Ascending aorta (tissue), 2 donors: ENCODE measurements at places on chromosomes 3 and 15. TPM values are rescaled to one million over a fixed set of nuclear protein-coding genes. Genes with fewer than 3 reads are reported as not detected.

- DNase-seq = no peak
Observed at GRCh38 chr3:71512000-71512399, 71.5 kb downstream of the FOXP1 start.

DNA sequence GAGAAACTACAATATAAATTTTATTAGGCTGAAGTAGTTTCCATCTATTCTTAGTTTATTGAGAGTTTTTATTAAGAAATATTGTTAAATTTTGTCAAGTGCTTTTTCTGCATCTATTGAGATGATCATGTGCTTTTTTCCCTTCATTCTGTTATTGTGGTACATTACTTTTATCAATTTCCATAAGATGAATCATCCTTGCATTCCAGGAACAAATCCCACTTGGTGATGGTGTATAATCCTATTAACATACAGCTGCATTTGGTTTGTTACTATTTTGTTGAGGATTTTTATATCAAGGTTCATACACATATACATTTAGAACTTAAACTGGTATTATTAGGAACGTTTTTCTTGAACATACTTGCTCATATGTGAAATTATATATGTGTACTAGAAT, 199.8 kb downstream of the TBC1D5 start:
- no peak for DNase-seq

GRCh38 chr3:50525987-50526386, 22.6 kb upstream of the CACNA2D2 start:
- no peak for DNase-seq

GRCh38 chr3:116849261-116849688, 139.7 kb downstream of the TUSC7 start:
- no peak for DNase-seq

DNA sequence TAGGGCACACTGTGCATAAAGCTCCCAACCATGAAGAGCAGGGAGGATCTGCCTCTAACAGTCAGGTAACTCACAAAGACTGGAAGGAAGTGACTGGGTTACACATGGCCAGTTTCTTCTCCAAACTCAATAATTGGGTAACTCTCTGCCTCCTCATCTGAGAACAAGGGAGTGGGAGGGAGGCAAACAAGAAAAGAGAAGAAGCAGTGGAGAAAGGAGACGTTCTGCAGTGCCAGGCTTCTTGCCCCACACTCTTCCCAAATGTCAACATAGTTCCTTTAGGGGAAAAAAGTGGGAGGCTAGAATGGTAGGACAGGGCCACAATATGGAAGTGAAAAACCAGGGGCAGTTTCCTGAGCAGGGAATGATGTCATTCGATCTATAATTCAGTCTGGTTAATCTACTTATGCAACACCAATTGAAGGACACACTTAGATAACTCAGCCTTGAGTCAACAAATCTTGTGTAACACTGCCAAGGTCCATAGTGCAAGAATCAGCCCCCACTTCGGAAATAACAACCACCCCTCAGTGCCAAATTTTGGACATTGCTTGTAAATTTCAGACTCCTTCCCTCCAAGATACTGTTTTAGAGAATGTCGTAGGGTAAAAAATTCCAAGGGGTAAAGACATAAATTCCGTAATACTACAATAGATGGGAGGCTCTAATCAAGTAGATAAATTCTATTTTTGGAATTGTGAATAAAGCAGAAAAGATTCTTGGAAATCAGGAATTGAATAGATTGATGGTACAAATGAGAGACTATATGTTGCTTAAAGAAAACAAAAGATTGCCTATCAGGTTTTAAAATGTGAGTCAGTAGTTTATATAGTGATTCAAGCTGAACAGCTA, 143.0 kb downstream of the LPP start:
- DNase-seq = no peak

GRCh38 chr3:96354742-96355141, 459.7 kb upstream of the EPHA6 start:
- DNase-seq = no peak

DNA sequence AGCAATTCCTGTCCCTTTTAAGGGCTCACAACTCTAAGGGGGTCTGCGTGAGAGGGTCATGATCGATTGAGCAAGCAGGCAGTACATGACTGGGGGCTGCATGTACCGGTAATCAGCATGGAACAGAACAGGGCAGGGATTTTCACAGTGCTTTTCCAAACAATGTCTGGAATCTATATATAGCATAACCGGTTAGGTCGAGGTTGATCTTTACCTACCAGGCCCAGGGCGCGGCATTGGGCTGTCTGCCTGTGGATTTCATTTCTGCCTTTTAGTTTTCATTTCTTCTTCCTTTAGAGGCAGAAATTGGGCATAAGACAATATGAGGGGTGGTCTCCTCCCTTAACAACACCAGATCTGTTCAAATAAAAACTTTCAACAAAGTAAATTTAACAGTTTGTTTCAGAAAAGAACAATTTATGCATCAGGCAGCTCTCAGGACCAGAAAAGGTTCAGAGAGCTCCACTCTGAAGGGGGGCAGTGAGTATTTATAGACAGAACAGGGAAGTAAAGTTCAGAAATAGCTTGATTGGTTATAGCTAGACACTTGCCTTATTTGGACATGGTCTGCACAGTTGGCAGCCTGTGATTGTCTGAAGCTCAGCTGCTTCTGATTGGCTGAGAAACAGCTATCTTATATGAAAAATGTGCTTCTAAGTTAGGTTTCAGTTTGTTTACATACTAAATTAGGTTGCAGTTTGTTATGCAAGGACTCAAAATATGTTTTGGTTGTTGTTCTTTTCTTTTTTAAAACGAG, 17.2 kb upstream of the B4GALT4 start:
- no peak for DNase-seq

DNA sequence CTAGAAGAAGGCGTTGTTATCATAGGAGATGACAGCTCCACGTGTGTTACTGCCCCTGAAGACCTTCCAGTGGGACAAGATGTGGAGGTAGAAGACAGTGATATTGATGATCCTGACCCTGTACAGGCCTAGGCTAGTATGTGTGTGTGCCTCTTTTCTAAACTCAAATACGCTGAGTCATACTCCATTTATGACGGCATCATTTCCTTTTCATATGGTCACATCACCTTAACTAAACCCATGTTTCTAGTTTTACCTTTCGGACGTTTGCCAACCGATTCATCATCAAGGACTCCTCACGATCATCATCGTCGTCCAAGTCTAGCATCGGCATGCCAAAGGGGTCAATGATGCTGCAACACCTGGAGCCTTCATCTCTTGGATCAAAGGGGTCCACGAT, 149.0 kb downstream of the CBLB start:
- DNase-seq = no peak

- DNase-seq = no peak
Observed at GRCh38 chr15:43376017-43376705, 5.3 kb downstream of the TUBGCP4 start.

GRCh38 chr3:134640378-134640777, 10.4 kb downstream of the KY start:
- no peak for DNase-seq

DNA sequence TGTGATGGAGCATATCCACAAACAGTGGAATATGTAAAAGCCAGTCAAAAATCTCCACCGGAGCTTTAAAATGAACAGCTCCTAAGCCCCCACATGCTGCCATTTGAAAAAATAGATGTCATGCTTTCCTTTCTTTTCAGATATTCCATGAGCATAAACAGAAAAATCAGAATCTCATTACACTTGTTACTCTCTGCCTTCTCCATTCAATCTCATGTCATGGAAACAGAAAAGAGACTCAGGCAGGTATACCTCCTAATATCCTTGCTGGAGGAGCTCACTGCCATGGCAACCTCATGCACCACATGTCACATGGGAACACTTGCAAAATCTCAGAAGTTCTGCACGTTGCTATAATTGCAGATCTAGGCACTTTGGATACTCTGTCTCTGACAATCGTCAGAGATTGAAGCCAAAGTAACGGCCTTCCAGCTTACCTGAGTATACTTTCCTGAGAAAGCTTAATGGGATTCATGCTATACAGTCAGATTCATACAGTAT, 317.0 kb upstream of the ADAMTS9 start:
- no peak for DNase-seq

DNA sequence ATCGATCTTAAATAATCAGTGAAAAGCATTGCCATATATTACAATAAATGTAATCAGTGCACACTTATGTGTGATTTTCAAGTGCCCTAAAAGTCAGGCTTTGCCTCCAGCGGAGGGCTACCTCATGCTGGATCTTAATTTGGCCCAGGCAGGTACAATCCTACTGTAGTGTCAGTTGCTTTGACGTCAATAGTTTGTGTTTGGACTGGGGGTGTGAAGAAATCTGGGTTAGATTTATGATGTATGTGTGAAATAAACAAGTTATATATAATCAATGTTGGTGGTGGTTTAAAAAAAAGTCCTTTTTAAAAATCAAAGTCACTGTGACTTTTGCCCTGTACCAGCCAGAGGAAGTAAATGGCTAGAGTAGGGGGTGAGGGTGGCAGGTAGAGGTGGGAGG, 14.0 kb upstream of the RASGRP1 start:
- DNase-seq = no peak

- DNase-seq = no peak
Observed at GRCh38 chr3:133135306-133135705, 97.1 kb downstream of the TMEM108 start.

GRCh38 chr15:72136170-72137051, 18.2 kb downstream of the SENP8 start:
- no peak for DNase-seq

DNA sequence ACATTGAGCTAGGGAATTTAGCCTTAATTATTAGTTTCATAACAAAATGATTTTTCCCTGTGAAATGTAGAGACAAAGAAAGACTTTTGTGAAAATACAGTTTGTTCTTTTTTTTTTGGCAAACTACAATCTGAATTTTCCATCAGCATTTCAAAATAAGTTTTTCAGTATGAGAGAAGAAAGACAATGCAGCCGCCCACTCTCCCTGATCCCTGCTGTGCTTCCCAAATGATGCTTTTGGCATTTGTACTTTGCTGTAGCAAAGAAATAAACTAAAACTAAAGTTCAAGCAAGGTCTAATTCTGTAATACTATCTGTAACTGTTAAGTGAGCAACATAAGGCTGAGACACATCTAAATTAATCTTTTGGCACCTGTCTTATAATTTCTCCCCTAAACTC, 782.2 kb downstream of the VGLL3 start:
- no peak for DNase-seq

- DNase-seq = no peak
Observed at GRCh38 chr3:135157045-135157740, 362.1 kb downstream of the EPHB1 start.

GRCh38 chr15:32991619-32992111, 202.8 kb downstream of the FMN1 start:
- DNase-seq = no peak

DNA sequence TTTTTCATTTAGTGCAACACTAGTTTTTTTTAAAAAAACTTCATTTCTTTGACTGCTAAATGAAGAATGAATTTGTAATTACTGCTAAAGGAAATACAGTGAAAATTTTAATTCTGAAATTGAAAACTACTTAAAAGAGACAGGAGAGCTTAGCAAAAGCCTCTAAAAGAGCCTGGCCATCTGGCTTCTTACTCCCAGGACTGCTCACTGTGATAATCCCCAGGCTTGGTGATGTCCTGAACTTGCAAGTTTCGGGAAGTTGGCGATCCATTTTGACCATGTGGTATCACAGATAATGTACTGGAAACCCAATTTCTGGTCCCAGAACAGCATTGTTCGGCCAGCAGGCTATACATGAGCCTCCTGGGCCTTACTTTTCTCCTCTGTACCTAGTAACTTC, 292.1 kb downstream of the FGF12 start:
- no peak for DNase-seq

DNA sequence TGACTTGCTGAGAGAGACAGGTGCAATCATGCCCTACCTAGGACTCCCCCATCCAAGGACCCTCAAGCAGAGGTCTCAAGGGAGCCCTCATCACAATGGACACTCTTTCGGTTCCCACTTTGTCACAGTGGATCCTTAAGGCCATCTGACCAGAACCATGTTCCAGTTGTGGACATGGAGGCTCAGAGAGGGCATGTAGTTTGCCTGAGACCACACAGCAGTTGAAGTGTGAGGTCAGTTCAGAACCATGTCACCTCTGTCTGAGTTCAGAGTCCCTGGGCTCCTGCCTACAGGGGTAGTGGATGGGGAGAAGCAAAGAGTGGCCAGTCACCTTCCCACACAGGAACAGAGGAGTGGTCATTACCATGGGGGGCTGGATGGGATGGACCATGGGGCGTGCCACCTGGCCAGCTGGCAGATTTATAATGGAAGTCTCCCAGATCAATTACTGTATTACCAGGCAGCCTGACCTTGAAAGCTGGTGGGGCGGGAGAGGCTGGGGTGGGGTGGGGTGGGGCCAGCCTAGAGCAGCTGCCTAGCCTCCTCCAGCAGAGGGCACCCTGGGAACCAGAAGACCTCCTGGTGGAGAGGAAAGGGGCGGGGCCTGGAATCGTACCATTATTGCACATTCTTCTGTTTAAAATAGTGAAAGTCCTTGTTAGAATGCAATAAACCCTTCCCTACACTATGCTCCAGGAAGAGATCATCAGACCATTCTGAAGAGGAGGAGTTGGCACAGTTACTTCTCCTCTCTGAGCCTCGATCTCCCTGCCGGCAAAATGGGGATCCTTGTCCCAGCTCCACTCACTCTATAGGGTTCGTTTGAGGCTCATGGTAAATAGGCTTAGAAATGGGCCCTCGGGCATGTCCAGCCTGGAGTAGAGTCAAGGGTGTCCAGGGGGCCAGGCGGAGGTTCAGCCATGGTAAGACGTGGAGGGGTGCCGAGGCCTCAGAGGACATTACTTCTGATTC, 26.9 kb upstream of the LINGO1 start:
- no peak for DNase-seq

DNA sequence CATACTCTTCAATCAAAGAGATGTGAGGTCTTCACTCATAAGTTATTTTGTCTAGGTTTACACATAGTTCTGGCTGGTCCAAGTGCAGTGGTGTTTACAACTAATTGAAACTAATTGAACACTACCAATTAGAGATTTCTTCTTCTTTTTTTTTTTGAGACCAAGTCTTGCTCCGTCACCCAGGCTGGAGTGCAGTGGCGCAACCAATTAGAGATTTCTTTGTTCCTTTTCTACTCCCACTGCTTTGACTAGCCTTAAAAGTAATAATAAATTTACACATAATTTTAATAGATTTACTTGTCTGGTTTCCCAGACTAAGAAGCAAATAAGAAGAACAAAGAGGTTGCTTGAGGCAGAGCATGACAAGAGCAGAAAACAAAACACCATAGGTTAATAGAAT, 6.7 kb upstream of the DENND6A start:
- DNase-seq = no peak

GRCh38 chr3:125401402-125401801, 26.3 kb upstream of the ZNF148 start:
- no peak for DNase-seq

- DNase-seq = no peak
Observed at GRCh38 chr3:101963902-101964362, 114.6 kb downstream of the NFKBIZ start.

- DNase-seq = no peak
Observed at GRCh38 chr3:148718982-148719862, 21.5 kb downstream of the AGTR1 start.

The GOLGA8J gene
- 0.75 TPM for total RNA-seq

The SAMMSON gene
- 2.2 TPM for total RNA-seq

The NRG4 gene
- total RNA-seq = not detected

The EPHB1 gene
- total RNA-seq = 0.53 TPM

The ALDH1L1 gene
- total RNA-seq = 36.1 TPM

The RFTN1 gene
- 72.6 TPM for total RNA-seq

The PIERCE2 gene
- not detected for total RNA-seq

The DHX36 gene
- total RNA-seq = 16.8 TPM

The TPRG1 gene
- total RNA-seq = 6.4 TPM

The ABHD17C gene
- 0.96 TPM for total RNA-seq

The XCR1 gene
- total RNA-seq = not detected
